ENCODE measurements at places on chromosomes 2 and 18.
A peak's percentile ranks its signal among the peaks of the same experiment; 100 is the strongest.

- DNase-seq, result no peak
These were observed 2.2 kb downstream of the ITM2C start for GRCh38 chr2:230866756-230867523.

DNA sequence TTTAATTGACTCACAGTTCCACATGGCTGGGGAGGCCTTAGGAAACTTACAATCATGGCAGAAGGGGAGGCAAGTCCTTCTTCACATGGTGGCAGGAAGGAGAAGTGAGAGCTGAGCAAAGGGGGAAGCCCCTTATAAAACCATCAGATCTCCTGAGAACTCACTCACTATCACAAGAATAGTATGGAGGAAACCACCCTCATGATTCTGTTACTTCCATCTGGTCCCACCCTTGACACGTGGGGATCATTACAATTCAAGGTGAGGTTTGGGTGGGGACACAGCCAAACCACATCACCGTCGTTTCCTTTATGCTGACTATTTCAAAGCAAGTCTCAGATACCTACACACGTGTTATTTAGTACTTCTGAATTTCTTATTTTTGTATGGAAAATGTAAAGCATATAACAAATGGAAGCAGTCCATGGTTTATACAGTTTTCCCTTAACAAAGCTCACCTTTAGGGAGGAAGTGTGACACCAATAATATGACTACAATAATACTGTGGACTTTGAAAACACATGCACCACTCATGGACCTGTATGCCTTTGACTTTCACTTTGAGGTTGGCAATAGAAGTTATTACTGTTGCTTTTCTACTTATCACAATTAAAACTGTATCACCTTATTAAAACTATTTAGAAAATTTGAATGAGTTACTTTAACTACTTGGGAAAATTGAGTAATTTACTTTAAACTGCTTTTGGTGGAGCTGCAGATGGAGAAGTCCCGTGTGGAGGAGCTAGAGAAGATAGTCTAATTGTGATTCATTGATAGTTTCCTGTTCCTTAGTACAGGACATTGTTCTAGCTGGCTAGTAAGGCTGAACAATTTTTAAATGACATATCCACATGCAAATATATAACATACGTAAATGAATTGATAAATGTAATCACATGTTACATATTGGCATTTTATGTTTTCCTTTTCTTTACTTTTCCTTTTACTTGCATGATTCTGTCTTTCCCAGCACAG lies 37.3 kb downstream of the MTCL1 start:
- DNase-seq, result no peak

DNA sequence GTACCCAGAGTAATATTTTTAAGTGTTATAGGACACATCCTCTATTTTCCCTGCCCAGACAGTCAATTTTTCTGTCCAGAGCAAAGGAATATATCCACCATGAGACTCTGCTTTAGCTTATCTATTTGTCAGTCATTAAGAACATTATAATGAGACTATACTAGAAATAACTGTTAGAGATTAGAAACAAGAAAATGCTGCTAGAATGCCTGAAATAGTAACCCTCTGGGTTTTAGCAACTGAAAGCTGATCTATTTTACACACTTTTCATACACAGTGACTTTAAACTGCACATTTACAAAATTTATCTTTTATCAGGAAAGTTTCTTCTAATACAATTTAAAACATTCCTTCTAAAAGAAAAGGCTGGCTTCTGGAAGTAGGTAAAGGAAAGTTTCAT lies 39.6 kb downstream of the MBD2 start:
- no peak for DNase-seq

DNA sequence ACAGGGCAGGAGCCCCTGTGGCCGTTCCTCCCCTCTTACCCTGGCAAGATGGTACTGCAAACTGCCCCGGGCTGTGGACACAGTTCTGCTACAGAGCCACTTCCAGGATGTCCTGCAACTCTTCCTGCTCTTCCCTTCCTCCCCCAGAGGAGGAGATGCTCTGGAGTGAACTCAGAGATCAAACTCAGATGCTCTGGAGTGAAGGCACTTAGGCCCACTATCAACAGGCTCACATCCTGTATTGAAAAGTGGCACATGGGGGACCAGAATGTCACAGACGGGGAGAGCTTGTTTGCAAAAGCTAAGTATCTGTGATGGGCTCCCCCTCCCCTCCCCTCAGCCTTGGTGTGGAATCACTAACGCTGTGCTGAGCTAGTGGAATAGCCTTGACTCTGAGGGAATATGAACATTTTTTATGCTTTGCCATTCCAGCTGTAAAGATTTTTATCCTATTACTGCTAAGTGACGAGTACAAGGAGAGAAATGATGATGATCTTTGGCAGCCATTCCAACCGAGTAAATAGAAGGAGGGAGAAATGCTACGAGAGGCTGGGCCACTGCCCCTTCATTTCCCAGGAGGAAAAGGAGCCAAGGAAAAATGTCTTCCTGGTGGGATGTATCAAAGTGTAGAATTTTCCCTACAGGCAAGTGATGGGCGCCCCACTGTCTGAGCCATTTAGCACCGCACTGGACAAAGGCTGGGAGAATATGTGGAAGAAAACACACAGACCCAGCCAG lies 152.6 kb downstream of the GALNT14 start:
- no peak for DNase-seq

DNA sequence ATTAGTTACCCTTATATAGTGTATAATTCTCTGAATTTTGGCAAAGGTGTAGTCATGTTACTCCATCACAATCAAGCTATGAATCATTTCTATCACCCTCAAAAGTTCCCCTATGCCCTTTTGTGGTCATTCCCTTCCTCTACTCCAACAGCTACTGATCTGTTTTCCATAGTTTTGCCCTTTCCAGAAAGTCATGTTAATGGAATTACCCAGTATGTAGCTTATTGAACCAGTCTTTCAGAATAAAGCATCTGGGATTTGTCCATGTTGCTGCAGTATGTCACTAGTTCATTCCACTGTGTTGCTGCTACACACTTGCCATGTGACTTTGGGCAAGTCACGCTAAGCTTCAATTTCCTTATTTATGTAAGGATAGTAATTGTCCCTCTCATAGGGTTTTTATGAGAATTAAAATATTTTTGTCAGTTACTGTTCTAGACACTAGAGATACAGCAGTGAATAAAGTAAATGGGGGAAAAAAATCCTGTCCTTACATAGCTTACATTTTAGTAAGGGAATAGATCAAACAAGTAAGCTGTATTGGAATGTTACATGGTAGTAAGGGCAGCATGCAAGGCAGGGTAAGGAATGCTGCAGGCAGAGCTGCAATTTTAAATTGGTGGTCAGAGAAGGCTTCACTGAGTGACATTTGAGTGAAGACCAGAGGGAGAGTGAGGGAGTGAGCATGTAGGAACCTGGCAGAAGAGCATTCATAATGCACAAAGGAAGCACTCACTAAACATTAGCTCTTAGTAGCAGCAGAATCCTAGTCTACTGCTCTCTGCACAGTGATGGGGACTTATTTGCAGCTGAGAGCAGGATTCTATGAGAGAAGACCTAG lies 80.3 kb upstream of the TSPYL6 start:
- DNase-seq, result no peak

- no peak for DNase-seq
These were observed 1058.7 kb upstream of the KLHL29 start for GRCh38 chr2:22326250-22326649.

DNA sequence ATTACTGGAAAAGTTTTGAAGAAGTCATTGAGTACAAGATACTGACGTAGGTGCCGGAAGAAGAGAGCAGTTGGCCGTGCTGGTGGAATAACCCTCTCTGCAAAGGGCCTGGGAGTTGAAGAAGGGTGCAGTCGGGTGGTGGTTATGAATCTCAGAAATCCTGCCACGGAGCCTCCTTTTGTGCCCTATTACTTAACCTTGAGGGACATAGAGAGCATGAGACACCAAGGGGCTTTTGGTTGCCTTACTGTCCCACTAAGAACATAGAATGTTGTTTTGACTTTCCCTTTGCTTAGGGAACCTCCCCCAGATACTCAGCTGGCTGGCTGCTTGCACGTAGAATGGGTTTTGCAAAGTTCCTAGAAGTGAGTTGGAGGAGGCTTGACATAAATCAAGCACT lies 1.3 kb upstream of the CD28 start:
- DNase-seq, result peak; percentile 33

DNA sequence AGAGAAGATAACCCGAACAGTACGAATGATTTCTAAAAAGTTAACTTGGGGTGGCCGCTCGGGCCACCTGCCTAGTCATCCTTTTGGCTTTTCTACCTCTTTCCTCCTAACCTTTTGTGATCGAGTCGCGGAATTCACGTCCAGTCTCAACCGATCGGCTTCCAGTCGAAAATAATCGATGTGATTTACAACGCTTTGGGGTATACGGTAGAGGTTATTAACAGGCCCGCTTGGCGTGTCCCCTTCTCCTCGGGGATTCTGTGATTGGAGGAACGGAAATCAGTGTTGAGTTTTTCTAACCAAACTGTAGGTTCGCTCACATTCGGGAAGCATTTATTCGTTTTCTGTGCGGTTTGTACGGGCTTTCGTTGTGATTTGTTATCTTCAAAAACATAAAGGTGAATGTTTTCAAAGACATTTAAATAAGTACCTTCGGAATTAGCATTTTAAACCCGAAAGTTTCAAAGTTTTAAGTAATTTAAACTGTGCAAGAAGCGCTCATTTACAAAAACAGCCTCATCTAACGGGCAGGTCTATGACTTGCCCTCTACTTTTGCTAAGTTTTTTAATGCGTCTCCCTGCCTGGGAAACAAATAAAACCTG lies 588 bp upstream of the FOXI3 start:
- no peak for DNase-seq

DNA sequence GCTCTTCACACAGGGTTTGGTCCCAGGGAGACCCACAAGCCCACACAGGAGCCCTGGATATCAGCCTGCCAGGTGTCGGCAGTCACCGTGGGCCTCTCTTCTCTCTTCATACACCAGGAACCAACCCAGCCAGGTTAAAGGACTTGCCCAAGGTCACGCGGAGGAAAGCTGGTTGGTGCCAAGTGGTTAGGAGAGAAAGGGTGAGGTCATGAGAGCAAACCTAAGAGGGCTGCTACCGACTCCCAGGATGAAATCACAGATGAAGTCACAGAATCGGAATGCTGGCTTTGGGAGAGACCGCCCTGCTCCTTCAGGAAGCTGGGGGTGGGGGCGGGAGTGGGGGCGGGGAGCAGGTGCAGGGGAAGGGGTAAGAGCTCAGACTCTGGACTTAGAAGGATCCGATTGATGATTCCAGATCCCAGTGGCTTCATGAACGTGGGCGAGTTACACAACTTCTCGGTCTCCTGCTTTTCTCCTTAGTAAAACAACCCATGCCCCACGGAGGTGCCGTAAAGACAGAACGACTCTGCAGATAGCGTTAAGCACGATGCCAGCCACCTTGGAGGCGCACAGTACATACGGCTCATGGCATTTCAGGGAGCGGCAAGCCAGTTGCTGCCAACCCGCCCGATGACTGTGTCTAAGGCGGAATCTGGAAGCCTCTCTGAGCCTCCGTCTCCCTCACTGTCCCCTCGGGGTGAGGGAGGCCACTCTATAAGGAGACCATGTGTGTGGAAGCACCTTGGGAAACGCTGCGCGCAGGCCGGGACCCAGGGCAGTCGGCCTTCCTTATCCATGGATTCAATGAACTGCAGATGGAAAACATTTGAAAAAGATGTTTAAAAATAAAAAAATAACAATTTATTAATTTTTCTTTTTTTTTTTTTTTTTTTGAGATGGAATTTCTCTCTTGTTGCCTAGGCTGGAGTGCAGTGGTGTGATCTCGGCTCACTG lies 23.0 kb upstream of the TAF1B start:
- no peak for DNase-seq

DNA sequence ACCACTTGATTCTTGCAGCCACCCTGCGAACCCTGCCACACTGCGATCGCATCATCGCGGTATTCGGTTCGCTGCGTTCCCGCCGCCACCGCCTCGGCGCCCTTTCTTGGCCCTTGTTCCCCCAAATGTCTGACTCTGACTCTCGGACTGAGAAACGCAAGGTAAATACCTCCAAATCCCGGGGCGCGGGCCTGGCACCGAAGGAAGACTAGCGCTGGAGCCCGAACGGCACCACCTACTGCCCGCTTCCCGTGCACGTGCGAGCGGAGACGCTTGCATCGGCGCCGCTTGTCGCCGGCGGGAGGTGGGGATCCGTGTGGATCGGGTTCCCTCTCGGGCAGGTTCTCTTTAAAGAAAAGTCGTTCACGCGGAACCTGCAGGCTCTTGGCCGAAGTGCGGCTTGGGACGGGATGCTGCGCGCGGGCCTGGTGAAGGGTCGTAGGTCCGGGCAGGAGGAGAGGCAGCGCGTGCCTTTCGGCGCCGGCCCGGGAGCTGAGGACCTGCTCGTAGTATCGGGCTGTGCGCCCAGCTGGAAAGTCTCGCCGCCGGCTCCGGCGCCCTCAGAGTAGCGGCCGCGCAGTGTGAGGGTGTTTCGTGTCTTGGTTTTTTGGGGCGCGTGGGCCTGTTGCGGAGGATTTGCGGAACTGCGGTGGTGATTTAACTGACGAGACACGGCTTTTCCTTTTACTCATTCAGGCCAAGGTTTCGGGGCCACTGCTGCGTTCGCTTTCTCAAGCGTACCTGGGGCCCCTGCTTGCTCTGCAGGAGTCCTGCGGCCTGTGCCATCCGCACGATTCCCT lies 514 bp downstream of the BCL2L11 start:
- no peak for DNase-seq
